ENCODE measurements at places on chromosomes 2 and 18.

- DNase-seq, result no peak
Measured at GRCh38 chr2:235468978-235469655, 24.7 kb upstream of the AGAP1 start.

- DNase-seq, result no peak
Measured at GRCh38 chr2:105455488-105456003, 56.7 kb upstream of the FHL2 start.

- DNase-seq, result no peak
Measured at GRCh38 chr18:48408727-48409590, at the start of gene ZBTB7C. ZBTB7C (minus strand) TSS chr18:48409383.

DNA sequence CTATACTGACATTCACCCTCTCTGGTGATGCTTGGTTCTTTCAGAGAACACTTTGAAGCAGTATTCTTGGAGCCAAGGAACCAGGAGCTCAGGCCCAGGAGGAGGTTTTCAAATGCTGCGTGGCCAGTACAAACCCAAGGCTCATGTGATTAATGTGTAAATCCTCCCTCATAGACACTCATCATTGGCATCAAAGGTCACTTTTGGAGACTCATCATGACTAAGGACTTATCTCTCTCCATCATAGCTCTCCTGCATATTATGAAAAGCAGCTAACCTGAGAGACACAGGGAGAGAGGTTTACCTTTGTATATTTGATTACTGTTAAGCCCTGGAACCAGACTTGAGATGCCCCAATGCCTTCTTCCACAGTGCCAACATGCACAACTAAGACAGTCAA is 115.3 kb upstream of the SRD5A2 start:
- DNase-seq, result no peak

All from T-cell (primary cell).